GM10248 (cell line): ENCODE measurements at places on chromosomes 2 and 18.

GRCh38 chr2:86397986-86398385 is 43.2 kb upstream of the KDM3A start:
- DNase-seq: no peak

GRCh38 chr2:8089596-8089995 is 592.3 kb upstream of the ID2 start:
- no peak for DNase-seq

DNA sequence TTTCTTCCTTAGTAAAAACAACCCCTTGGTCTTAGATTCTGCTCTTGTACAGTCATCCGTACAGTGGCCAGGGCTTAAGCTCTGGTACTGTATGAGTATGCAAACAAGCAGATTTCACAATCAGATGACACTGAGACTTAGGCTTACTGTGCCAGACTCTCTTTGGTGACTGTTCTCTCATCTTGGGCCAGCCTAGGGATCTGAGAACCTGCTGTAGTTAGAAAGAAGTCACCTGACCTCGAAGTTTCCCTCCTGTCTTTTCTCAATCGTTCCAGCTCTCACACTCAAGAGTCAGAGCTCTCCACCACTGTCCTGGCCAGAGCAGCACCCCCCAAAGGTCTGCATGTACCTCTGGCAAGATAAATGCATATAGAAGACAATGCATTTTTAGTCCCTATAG is 63.2 kb downstream of the ZEB2 start:
- DNase-seq: no peak

DNA sequence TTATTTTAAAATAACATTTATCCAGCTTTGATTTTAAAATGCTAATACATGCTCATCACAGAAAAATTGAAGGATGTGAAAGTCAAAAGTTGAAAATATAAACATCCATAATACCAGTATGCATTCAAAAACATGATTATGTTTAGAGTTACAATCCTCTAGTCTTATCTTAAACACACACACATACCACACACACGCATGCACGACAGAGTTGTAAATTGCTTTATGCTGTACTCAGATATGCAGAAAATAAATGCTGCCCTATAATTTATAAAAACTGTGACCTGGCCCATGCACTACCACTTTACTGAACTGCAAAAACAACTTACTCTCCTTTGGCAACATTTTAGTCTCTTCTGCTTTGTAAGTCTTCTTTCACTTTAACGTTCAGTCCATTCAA is 793.0 kb upstream of the FANCL start:
- no peak for DNase-seq
